Fibroblast of skin of left biceps (primary cell): ENCODE measurements at places on chromosomes 1 and 21.

DNA sequence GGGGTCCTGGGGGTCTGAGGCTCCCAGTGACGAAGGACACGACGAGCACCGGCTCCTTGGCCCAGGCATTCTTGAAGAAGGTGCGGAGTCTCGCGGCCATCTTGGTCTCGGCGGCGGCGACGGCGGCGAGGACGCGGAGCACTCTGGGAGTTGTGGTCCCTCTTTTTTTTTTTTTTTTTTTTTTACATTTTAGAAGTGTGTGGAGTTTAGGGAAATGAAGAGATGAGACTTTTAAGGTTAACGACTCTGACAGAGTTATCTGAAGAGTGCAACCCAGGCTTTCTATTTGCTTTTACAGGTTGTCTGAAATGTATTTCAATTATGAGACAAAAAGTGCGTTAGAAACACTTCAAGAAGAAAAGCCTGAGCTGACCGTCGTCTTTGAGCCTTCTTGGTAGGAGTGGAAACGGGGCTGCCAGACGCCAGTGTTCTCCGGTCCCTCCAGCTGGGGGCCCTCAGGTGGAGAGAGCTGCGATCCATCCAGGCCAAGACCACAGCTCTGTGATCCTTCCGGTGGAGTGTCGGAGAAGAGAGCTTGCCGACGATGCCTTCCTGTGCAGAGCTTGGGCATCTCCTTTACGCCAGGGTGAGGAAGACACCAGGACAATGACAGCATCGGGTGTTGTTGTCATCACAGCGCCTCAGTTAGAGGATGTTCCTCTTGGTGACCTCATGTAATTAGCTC lies 9.7 kb downstream of the OR2B11 start:
- peak; percentile 14 for DNase-seq

DNA sequence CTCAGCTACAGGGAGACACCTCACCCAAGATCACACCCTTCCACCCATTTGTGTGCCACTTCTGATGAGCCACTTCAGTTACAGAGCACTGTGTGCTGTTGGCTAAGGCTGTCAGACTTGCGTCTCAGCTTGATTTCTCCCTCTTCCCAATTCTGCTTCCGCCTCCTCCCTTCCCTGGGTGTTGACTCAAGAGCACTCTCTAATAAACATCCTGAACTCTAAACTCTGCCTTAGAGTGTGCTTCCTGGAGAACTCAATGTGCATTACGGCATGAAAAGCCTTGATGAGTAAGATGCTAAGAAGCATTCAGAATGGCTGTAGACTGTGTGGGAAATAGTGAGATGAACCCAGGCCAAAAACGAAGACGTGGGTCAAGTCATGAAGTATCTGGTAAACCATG lies 54.9 kb upstream of the S1PR1 start:
- no peak for DNase-seq

DNA sequence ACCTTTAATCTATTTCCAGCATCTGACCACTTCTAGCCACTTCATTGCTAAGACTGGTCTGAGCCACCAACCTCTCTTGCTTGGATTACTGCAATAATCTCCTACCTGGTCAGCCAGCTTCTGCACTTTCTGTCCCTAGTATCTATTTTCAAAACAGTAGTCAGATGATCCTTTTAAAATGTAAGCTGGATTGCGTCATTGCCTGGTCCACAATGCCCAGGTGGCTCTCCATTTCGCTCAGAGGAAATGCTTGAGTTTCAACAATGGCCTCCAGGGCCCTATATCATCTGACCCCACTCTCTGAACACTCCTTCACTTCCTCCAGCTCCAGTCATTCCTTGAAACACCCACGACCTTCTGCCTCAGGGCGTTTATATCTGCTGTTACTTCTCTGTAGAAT lies 2.3 kb downstream of the FYB2 start:
- no peak for DNase-seq

GRCh38 chr1:204511366-204511765 lies 4.8 kb upstream of the MDM4 start:
- DNase-seq: no peak

GRCh38 chr1:185409763-185410528 lies 92.9 kb upstream of the IVNS1ABP start:
- no peak for DNase-seq

DNA sequence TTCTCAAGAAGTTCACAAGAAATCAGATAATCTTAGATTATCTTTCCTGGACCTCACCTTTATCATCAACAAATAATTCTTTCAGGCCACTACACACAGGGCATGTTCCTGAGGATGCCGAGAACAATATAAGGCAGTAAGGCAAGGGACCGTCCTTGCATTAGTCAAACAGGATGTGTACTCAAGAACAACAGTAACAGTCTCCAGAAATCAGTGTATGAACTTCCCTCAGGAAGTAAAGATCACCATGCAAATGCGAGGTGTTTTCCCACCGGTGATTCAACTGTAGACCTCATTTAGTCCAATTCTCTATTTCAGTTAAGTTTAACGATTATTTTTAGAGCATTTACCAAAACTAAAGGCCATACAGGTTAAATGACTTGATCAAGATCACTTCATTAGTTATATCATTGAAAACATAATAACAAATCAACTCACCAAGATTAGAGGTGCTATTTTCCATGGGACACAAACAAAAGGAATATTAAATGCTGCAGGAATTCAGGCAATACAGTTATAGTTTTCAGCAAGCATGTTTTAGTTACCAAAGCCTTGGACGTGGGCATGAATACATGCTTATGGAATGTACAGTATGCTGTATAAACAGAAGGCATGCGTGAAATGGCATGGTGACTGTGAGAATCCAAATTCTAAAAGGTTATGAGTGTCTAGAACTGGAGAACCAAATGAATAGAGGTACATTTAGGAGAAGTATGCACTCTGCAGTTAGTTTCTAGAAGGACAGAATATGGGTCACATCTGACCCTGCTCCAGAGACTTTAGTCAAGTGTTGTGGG lies 145.2 kb downstream of the TNR start:
- DNase-seq: no peak

GRCh38 chr21:35268817-35269216 lies 219.7 kb upstream of the RUNX1 start:
- no peak for DNase-seq

GRCh38 chr1:91876781-91877573 lies 9.0 kb downstream of the TGFBR3 start:
- DNase-seq: no peak

DNA sequence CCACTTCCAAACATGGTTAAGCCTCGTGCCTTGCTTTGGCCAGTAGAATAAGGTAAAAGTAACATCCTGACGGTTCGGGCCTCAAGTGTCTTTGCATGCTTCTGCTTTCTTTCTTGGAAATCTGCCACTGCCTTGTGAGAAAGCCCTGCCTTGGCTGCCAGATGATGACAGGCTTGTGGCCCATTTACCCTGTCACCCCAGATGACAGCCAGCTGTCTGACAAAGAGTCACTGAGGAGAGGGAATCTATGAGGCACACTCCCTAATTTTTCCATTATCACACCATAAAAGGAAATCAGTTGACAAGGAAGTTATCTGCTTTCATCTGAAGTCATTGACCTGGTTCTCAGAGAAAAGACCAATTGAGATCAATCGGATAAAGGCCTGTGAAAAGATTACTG lies 199.8 kb downstream of the USH2A start:
- no peak for DNase-seq

- DNase-seq: no peak
Measured at GRCh38 chr1:93958726-93959100, 49.5 kb upstream of the GCLM start.

- DNase-seq: no peak
Measured at GRCh38 chr1:246107516-246108277, 399.4 kb downstream of the SMYD3 start.

DNA sequence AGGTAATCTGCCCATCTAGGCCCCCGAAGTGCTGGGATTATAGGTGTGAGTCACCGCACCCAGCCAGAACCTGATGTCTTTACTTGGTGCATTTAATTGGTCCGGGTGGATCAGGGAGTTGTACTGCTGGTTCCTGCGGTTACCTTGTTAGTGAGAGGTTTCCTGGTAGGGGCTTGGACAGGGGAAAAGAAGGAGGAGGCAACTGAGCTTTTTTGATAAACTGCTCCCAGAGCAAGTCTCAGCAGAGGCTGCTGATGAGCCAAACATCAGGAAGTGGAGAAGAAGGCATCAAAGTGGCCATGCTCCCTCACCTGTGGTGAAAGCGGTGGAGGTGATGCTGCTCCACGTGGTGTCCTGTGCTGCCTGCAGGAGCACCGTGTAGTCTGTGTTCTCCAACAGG lies 161.5 kb upstream of the KIAA0040 start:
- DNase-seq: no peak

- no peak for DNase-seq
Measured at GRCh38 chr21:44965251-44966022, 25.6 kb downstream of the SLX9 start.

- no peak for DNase-seq
Measured at GRCh38 chr1:169060919-169061639, 45.4 kb upstream of the ATP1B1 start.

- DNase-seq: no peak
Measured at GRCh38 chr1:183898001-183898396, 93.1 kb downstream of the RGL1 start.
